Adrenal gland (tissue), 19 donors: ENCODE measurements at places on chromosomes 11 and 22. TPM values are rescaled to one million over a fixed set of nuclear protein-coding genes. Genes with fewer than 3 reads are reported as not detected.

GRCh38 chr11:30760345-30760744 lies 174.2 kb upstream of the MPPED2 start:
- H3K4me1 ChIP-seq: no peaks in the 10 kb centered on the region
- no peaks in the 10 kb centered on the region for H3K36me3 ChIP-seq
- no peak for DNase-seq
- H3K27ac ChIP-seq: no peak overlapping the region
- H3K4me3 ChIP-seq: no peak overlapping the region

GRCh38 chr11:87628957-87629356 lies 546.3 kb downstream of the RAB38 start:
- H3K27me3 ChIP-seq: no peaks in the 10 kb centered on the region
- no peaks in the 10 kb centered on the region for H3K36me3 ChIP-seq
- H3K4me3 ChIP-seq: no peak overlapping the region
- H3K4me1 ChIP-seq: no peaks in the 10 kb centered on the region

DNA sequence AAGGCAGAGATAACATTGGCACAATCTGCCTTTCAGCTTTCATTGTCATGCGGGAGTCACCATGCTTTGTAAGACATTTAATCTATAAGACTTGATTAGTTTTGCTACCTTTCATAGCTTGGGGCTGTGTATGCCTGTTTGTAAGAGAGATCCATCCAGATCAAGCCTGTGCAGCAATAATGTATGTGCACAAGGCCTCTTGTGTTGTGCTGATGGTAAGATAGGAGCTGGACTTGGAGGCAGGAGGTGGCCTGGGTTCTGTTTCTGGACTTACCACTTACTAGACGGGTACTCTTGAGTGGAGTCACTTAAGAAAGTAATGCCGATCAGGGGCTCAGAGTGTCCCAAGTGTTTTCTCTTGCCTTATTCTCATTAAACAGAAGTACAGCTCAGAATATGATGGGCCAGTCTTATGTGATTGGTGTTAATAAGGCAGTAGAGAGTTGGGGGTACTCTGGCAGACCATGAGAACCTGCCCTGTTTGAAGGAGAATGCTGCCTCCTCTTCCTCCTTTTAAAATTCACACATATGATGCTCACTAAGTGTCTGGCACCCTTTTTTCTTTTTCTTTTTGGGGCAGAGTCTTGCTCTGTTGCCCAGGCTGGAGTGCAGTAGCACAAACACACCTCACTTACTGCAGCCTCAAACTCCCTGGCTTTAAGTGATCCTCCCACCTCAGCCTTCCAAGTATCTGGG lies 30.9 kb downstream of the PTPRJ start:
- no peaks in the 10 kb centered on the region for H3K36me3 ChIP-seq
- DNase-seq: no peak
- no peaks in the 10 kb centered on the region for H3K27me3 ChIP-seq
- no peaks in the 10 kb centered on the region for H3K4me1 ChIP-seq
- H3K27ac ChIP-seq: no peak overlapping the region
- H3K4me3 ChIP-seq: no peak overlapping the region

GRCh38 chr22:22842085-22842484 lies 45.5 kb upstream of the IGLL5 start:
- no peaks in the 10 kb centered on the region for H3K36me3 ChIP-seq
- DNase-seq: no peak
- no peak overlapping the region for H3K27ac ChIP-seq
- no peaks in the 10 kb centered on the region for H3K27me3 ChIP-seq

DNA sequence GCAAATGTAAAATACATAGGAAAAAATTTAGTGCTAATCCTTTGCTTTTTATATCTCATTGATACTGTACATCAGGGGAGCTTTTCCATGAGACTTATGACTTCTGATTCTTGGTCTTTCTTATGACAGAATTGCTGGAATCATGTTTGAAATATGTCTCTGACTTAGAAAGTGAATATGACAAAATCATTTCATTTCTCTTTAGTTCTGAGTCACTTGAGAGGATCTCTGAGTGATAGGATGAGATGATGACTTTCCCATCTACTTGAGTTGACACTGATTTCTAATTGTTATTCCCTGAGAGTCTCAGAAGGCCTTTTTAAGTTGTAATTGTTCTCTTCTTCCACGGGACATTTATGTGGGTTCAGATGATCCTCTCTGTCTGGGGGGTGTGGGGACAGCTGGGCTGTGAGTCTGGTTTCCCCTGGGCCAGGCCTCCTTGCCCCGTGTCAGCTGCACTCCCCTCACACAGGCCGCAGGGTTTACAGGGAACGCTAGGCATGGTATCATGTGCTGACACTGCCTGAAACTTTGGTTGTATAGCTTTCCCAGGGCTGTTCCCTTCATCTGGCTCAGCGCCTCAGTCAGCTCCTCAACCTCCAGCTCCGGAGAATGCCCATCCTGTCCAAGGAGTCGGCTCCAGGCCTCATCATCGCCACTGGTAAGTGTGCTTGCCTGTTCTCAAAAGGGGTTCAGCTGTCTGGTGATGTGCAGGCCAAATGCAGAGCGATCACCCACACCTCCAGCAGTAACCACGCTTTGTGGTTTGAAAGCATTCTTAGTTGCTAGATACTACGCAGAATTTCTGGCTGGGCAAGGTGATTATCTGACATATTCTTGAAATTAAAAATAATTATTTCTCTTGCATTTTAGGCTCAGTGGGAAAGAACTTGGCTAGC lies 69.5 kb upstream of the SORL1-AS1 start:
- no peak overlapping the region for H3K4me3 ChIP-seq
- H3K27ac ChIP-seq: no peak overlapping the region
- H3K27me3 ChIP-seq: no peaks in the 10 kb centered on the region
- DNase-seq: no peak
- H3K36me3 ChIP-seq: no peaks in the 10 kb centered on the region
- H3K4me1 ChIP-seq: no peaks in the 10 kb centered on the region

The GSTT4 gene
- total RNA-seq: not detected

DNA sequence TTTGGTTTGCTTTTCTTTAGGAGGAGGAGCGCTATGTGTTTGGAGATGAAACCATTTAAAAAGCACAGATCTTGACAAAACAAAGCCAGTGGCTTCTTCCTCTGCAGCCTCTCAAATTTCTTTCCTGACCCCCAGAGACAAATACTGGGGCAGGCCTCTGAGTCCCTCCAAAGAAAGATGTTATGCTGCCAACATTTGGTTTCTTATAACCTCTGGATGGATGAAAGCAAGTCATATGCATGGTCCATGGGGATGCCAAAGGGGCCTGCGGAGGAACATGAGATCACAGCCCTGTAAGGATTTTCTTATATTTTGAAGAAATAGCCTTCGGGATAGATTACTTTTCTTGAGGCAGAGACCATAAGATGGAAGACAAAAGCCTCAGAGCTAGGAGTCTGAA lies 179.1 kb downstream of the TENM4 start:
- H3K27ac ChIP-seq: no peak overlapping the region
- H3K4me1 ChIP-seq: no peaks in the 10 kb centered on the region
- no peaks in the 10 kb centered on the region for H3K27me3 ChIP-seq
- no peaks in the 10 kb centered on the region for H3K36me3 ChIP-seq
- no peak for DNase-seq
- H3K4me3 ChIP-seq: no peak overlapping the region

DNA sequence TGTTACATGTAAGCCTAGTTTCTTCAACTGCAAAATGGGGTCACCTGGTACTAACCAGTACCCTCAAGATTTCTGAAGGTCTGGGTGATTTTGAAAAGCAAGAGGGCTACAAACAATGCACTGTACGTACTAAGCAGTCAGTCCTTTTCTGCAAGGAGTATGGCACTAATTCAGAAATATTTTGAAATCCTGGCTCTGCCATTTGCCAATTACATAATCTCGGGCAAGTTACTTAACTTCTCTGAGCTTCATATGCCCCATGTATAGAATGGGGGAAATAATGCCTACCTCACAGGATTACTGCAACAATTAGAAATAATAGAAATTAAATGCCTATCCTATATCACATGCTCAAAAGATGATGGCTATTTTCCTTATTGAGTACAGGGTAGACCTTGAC lies 60.7 kb upstream of the CCDC89 start:
- no peak for DNase-seq
- H3K4me1 ChIP-seq: no peaks in the 10 kb centered on the region

DNA sequence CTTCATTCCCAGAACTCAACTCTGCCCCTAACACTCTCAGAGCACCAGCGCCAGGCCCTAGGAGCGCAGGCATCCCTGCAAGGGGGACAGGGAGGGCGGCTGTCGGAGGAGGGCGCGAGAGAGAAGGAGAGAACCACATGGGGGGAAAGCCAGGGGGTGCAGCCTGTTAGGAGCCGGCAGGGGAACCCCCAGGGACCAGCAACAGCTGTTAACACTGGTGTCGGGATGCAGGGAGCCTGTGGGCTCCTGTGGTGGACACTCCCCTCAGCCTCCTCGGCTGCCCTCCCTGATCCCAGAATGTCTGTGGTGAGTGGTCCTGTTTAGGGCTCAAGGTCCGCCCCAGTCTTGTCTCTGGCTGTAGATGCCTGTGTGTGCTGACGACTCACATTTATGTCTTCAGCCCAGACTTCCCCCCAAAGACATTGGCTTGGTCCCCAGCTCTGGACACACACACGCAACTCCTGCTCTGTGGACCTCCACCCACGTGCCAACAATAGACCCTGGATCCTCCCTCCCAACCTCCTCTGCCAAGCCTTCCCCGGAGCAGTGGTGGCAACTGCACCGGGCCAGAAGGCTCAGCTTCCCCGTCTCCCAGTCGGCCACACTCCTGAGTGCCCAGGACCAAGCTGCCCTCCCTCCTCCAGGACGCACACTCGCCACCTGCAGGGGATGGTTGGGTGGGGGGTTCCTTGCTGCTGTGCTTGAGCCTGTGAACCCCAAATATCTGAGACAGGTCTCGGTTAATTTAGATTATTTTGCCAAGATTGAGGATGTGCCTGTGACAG lies 817 bp upstream of the IFITM5 start:
- H3K4me3 ChIP-seq: no peak overlapping the region
- no peaks in the 10 kb centered on the region for H3K36me3 ChIP-seq
- DNase-seq: no peak
- H3K27me3 ChIP-seq: peaks cover 9% of the 10 kb centered on the region
- no peak overlapping the region for H3K27ac ChIP-seq
- no peaks in the 10 kb centered on the region for H3K4me1 ChIP-seq

The SMTNL1 gene
- not detected for total RNA-seq

The KRTAP5-11 gene
- total RNA-seq: not detected

The OR52I2 gene
- total RNA-seq: not detected

DNA sequence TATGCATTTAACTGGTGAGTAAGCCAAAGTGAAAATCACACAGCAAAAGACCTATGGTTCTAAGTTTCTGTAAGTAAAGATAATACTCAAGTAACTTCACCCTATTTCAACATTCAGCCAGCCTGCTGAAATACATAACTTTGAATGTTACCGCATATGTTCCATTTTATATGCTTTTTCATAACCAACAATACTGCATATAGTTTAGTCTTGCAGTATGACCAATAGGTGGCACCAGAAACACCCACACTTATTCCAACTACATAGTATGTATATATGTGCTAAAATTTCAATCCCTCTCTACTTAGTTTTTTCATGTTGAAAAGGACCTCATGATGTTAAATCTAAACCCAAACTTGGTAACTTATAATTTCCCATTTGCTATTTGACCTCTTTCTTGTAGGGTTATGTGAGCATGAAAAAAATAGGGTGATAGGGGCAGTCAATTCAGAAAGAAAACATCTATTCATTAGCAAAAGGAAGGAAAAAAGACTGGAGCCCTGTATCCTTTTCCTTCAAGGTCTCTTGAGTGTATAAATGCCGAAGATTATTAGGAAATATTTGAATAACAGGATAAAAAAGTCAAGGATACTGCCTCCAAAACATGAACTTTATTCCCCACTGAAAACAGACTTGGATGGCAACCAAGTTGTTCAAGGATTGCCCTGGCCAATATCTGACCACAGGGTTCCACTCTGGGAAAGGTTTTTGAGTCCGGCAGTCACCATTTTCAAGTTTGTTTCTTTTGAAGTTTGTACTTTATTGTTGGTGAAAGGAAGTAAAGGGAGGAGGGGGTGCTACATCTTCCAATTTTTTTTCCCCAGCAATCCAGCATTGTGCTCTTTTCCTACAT lies 23.8 kb upstream of the FZD4 start:
- no peak overlapping the region for H3K27ac ChIP-seq
- H3K36me3 ChIP-seq: no peaks in the 10 kb centered on the region
- H3K4me3 ChIP-seq: peak overlapping the region; percentile 28
- DNase-seq: no peak
- peaks cover 24% of the 10 kb centered on the region for H3K4me1 ChIP-seq

- H3K27me3 ChIP-seq: no peaks in the 10 kb centered on the region
- H3K36me3 ChIP-seq: no peaks in the 10 kb centered on the region
These were observed 138.6 kb downstream of the TEAD1 start for GRCh38 chr11:12812849-12813248.

DNA sequence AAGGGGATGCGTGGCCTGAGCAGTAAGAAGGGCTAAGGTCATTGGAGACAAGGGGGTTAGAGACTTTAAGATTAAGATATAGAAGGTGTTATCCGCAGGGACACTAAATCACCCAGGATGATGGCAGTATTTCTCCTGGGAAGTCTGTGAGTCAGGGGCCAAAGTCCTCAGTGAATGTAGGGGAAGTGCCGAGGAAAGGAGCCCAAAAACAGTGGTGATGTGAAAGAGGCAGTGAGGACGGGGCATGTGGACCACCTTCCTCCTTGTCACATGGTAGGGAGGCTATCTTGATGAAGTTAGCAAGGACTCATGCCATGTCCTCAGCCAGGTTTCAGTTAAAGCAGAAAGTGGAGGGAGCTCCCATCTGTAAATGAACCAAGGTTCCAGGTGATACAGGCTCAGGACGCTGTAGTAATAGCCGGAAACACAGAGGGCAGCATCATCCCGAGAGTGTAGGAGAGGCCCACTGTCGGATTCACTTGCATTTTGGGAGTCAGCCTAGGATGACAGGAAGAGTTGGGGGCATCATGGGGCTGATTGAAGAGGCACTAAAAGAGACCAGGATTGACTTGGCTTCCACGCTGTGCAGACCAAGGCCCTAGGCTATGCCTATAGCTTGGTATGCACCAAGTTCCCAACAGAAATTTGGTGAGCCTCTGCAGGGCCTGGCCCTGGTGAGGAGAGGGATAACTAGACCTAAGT lies 33.5 kb downstream of the WEE1 start:
- no peaks in the 10 kb centered on the region for H3K27me3 ChIP-seq
- no peak overlapping the region for H3K4me3 ChIP-seq
- no peak overlapping the region for H3K27ac ChIP-seq
- DNase-seq: no peak

DNA sequence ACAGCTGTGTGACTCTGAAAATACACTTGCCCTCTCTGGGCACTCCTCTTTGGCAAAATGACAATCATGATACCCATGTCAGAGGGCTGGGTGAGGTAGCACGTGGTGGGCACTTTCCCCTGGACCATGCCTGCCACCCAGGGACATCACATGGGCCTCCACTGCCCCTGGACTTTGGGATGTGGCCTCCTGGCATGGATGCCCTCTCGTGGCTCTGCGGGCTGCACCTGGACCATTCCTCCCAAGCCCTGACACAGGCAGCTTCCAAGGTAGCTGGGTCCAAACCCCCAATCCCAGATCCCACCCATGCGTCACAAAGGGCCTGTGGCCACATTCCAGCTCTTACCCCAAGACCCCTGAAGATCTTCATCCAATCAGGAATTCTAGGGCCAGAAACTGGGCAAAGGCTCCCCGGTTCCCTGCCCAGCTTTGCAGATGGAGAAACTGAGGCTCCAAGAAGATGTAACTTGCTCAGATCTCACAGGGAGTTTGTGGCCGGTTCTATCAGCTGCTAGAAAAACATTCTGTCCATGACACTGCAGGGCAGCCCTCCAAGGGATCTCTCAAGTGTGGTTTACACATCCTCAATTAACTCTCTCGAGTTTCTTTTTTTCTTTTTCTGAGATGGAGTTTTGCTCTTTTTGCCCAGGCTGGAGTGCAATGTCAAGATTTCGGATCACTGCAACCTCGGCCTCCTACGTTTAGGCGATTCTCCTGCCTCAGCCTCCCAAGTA lies 35.4 kb upstream of the CYB5R3 start:
- no peaks in the 10 kb centered on the region for H3K36me3 ChIP-seq
- H3K4me1 ChIP-seq: no peaks in the 10 kb centered on the region
- DNase-seq: peak; percentile 35
- H3K27me3 ChIP-seq: no peaks in the 10 kb centered on the region
